ENCODE measurements at places on chromosomes 11 and 22. TPM values are rescaled to one million over a fixed set of nuclear protein-coding genes. Genes with fewer than 3 reads are reported as not detected.
A peak's percentile ranks its signal among the peaks of the same experiment; 100 is the strongest.

- peak; percentile 81 for DNase-seq
Measured at GRCh38 chr11:37411289-37411688, 813.3 kb upstream of the RAG2 start.

DNA sequence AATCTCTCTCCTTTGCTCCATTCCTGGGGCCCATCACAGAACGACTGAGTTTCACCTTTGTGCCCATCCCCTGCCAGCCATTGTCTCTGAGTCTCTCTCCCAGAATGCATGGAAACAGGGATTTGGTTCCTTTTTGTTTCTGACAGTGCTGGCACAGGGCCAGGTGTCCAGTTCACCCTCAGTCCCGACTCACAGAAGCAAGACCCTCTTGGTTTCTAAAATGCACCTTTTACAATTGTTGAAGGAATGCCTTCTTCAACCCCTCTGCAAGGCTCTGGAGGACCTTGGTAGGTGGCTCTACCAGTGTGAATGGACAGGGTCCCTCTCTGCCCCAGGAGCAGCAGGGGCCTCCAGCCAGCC is 5.1 kb upstream of the MYEOV start:
- DNase-seq, result no peak

GRCh38 chr22:24554313-24555164 is at the start of gene GUCD1:
GUCD1 (minus strand) TSS chr22:24555138; CDS start chr22:24554991, 147 bp downstream.
- DNase-seq, result peak; percentile 69

DNA sequence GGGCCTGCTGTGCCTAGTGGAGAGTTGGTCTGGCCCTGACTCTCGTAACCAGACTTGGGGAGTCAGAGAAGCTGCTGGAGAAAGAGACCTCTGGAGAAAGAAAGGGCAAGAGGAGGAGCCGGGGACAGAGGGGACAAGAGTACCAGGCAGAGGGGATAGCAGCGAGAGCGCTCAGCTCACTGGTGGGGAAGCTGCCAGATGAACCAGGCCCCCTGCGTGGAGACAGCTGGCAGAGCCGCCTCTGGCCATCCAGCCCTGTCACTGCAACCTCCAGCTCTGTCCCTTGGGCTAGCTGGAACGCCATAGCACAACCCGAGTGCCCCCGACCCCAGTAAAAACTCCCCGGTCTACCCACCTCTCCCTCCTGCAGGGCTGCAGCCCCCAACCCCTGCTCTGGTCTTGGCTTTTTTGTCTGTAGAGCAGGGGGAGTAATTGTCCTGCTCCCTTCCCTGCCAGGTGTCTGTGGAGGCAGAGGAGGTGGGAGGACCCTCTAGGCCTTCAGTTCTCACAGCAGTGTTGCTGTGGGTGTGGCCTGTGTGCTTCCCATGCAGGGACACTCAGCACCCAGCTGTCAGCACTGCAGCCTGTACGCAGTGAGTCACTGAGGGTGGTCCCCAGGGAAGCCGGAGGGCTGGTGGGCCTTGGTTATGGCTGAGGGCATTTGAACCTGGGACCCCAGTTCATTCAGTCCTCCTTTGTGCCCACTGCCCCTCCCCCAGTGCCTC is 4.8 kb upstream of the SUN2 start:
- DNase-seq, result no peak

DNA sequence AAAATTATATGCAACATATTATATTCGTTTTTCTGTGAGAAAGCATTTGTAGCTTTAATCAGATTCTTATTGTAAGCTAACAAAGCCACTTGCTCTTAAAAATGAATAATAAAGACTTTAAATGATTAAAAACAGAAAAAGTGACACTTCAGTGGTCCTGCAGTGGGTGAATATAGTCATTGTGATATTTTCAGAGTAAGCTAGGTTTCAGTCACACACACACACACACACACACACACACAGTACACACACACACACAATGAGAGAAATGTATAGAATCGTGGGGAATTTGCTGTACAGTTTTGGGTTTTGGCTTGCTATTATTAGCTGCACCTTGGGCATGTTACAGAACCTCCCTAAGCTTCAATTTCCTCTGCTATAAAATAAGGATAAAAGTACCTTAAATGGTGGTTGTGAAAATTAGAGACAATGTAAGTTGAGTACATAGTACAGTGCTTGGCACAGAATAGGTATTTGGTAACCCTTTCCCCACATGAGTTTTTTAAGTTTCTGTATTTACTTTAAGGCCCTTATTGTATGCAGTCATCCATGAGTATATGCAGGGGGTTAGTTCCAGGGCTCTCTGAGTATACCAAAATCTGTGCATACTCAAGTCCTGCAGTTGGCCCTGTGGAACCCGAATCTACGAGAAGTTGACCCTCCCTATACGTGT is 39.8 kb downstream of the CSTPP1 start:
- no peak for DNase-seq

GRCh38 chr11:2305788-2306451 is 4.1 kb downstream of the TSPAN32 start:
- peak; percentile 45 for DNase-seq

- no peak for DNase-seq
Measured at GRCh38 chr22:43426816-43427215, 15.0 kb downstream of the MPPED1 start.

GRCh38 chr11:73292525-73292894 is 15.6 kb upstream of the ARHGEF17 start:
- no peak for DNase-seq

IL17REL gene
- not detected for total RNA-seq

ENTHD1 gene
- total RNA-seq, result not detected

Measured in left lobe of liver (tissue), 2 donors.